ENCODE measurements at places on chromosomes 13 and 19.

DNA sequence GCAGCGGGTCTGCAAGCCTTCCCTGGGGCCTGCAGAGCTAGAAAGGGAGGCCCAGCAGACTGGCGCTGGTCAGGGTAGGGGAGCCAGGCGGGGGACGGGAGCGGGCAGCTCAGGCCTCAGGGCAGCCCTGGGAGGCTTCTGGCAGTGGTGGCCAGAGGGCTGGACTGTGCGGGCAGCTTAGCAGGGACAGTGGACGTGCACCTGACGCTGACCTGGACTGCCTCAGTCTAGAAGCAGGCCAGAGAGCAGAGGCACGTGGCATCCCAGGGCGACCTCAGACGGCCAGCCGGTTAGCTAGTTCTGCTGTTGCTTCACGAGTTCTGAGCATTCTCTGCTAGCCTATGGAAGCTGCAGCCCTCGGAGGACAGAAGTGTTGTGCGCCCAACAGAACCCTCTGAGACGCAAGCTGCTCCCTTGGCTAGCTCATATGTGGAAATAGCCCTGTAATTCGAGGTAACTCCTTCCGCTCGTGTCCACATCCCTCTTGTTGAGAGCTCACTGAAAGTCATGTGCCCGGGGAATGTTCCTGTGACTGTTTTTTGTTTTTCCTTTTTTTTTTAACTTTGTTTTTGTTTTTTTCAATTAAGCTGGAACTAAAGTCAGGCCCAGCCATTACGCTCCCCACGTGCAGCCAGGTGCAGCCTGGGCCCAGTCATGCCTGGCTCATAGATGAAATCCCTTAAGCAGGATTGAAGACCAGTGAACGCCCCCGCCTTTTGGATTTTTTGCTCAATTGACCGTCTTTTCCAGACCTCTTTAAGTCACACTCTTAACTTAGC is 1.9 kb upstream of the FAM174C start:
- DNase-seq: no peak

GRCh38 chr13:21080593-21080891 is 19.2 kb upstream of the LATS2 start:
- DNase-seq: no peak

GRCh38 chr19:1468274-1468820 is 10.7 kb downstream of the C19orf25 start:
- DNase-seq: no peak

DNA sequence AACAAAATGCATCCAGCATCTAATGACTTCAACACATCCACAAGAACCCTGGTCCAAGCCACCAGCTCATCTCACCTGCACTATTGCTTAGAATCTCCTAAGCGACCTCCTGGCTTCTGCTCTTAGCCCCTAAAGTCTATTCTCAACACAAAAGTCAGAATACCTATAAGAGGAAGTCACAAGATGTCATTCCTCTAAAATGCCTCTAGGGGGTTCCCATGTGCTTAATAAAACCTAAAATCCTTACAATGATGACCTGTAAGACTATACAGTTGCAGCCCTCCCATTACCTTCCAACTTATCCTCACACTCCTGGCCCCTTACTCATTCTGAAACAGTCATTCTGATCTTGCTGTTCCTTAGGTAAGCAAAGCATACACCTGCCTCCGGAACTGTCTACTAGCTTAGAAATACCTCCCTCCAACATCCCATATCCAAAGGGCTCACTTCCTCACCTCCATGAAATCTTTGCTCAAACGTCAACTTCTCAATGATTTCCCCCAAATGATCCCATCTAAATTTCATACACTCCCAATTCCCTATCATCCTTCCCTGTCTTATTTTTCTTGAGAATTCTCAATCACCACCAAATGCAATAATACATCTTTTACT is 10.0 kb downstream of the ATP7B start:
- DNase-seq: no peak

GRCh38 chr13:36329361-36329760 is 16.8 kb downstream of the SPART start:
- DNase-seq: no peak

DNA sequence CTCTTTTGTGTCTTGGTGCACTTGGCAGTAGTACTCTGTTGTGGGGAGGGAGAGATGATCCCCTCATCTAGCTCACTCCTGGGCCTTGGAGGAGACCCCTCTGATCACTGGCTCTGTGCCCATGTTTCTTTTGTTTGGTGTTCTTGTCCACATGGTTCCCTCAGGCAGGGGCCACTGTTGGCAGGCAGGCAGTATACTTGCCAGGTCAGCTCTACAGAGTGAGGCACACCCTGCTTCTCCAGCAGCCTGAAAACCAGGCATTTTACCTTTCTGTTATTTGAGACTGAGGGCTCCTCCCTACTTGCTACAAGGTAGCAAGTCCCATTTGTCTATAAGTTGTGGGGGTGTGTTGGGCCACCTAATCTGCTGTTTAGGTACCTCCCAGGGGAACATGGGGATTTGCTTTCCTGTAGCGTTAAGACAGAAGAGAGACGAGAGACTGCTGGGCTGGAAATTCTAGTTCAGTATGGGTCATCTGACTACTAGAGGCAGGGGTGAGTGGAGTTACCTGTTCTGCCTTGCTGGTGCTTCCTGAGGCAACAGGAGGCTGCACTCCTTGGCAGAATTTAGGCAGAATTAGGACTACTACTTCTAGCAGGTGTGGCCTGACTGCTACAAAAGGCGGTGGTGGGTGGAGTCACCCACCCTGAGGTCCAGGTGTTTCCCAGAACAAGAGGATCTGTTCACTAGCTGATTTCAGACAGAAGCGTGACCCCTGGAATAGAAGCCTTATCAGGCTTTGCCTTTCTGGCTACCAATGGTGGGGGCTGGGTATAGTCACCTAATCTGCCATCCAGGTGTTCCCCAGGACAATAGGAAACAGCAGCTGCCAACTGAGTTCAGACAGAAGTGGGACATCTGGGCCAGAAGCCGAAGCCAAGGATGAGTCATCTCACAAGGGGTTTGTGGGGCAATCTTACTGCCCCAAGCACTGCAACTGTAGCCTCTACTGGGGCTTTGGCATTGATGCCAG is 843.0 kb upstream of the ATXN8OS start:
- DNase-seq: no peak

- peak; percentile 82 for DNase-seq
Measured at GRCh38 chr19:14048443-14049153, 13.3 kb downstream of the PALM3 start.

DNA sequence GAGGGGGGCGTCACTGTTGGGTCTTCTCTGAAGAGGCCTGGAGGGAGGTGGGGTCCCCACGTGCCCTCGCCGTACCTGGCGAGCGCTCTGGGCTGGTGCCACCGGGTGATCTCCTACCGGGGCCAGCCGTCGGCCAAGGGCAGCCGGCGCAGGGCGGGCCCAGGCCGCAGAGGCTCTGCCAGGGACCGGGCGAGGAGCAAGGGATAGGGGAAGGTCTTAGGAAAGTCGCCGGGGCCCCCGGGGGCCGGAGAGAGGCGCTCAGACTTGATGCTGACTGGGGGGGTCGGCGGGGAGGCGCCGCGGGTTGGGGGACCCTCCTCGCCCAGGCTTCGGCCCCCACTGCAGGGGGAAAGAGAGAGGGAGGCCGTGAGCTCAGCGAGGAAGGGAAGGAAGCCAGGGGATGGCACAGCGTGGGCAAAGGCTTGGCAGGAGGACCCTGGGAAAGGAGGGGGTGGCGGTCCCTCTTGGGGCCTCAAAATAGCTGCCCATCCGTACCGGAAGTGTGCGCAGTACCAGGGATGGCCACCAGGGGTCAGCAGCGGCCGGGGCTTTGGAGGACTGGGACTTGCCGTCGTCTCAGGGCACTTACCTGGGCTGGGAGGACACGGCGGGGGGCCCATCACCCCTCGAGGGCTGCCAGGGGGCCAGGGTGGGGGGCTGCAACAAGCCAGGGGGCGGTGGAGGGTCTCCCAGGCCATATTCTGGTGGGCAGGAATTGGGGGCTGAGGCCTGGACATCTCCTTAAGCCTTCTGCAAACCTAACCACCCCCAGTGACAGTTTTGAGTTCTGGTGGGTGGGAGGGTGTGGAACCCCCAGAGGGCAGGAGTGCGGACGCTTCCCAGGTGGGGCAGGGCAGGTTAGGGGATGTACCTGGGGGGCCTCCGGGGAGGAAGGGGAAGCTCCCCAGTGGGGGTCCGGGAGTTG is 7.7 kb upstream of the TMEM161A start:
- DNase-seq: peak; percentile 89

GRCh38 chr19:11261971-11262839 is at the start of gene DOCK6:
Gene DOCK6, minus strand, starts transcription at chr19:11262524. Its CDS starts 84 bp downstream, at chr19:11262440.
- DNase-seq: no peak

GRCh38 chr19:40232949-40233810 is 6.7 kb upstream of the CCNP start:
- DNase-seq: no peak

DNA sequence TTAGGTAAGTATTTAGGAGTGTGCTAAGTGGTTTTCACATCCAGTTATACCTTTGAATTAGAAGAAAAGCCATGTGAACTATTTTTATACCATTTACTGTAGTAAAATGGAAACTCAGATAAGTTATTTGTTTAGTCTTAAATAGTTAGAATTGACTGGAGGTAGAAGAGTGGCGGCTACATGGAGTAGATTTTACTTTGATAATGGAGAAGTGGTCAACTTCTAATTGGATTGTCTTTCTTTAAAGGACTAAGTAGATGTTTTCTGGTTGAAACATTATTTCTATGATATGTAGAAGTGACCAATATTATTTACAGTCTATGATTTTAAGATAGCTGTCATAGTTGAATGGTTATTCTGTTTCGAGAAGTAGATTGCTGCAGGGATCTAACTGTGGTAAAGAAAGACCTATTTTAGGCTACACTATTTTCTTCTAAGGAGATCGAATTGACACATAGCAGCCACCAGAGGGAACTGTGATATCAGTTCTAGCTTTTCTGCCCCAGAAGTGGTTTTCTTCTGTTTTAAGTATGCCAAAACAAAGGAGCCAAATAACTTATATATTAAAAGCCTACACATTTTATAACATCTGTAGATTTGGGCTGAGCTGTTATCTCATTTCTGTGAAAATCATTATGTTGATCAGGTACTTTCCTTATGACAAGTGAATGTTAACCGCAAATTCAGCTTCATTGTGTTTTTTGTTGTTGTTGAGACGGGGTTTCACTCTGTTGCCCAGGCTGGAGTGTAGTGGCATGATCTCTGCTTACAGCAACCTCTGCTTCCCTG is 26.1 kb downstream of the ZMYM2 start:
- no peak for DNase-seq

- no peak for DNase-seq
Measured at GRCh38 chr19:41671486-41671885, 16.6 kb downstream of the CEACAM7 start.

GRCh38 chr13:112803422-112803821 is 113.6 kb downstream of the ATP11A start:
- no peak for DNase-seq

- DNase-seq: no peak
Measured at GRCh38 chr13:35472323-35472881, 4.1 kb downstream of the MAB21L1 start.

GRCh38 chr13:110103026-110103425 is 203.9 kb downstream of the COL4A1 start:
- no peak for DNase-seq

DNA sequence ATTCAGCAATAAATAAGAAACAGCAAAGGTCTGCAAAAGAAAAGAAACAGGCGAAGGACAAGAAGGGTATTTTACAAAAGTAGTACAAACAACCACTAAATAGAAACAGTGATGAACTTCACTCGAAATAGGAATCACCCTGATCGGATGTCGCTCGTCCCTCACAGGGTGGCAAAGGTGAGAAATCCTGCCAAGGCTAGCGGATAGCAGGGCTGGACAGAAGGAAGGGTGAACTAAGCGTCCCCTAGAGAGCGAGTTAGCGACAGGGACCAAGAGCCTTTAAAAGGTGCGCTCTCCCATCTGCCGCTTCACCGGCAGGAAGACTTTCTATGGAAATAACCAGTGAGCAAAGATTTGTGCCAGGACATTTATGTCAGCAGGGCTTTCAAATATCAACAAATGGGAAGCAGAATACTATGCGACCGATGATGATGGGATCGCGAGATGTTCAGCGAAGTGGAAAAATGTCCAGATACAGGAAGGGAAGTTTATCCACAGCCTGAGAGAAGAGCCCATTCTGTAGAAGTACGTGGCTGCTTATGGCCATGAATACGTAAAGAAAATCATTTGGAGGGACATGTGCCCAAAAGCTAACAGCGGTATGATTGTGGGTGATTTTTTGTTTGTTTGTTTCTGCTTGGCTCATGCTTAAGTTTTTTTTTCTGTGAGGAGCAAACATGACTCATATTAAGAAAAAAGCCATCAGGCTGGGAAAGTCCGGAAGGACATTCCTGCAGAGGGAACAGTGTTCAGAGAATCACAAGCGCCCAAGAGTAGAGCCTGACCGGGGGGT is 18.9 kb downstream of the ELAVL1 start:
- no peak for DNase-seq

DNA sequence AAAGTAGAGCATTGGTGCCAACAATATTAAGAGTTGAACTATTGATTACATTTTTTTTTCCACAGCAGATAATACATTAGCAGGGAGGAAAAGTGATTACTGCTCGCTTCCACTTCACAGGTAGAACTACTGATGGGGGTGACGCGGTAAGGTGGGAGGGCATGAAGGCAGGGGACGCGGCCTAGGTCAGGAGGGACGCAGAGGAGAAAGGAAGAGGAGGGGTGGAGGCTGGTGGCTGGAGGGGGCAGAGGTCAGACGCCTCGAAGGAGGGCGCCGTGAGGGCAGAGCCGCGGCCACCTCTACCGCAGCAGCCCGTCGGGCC is 287 bp upstream of the B3GLCT start:
- no peak for DNase-seq

- no peak for DNase-seq
Measured at GRCh38 chr13:110343241-110343865, 36.3 kb downstream of the COL4A2 start.

DNA sequence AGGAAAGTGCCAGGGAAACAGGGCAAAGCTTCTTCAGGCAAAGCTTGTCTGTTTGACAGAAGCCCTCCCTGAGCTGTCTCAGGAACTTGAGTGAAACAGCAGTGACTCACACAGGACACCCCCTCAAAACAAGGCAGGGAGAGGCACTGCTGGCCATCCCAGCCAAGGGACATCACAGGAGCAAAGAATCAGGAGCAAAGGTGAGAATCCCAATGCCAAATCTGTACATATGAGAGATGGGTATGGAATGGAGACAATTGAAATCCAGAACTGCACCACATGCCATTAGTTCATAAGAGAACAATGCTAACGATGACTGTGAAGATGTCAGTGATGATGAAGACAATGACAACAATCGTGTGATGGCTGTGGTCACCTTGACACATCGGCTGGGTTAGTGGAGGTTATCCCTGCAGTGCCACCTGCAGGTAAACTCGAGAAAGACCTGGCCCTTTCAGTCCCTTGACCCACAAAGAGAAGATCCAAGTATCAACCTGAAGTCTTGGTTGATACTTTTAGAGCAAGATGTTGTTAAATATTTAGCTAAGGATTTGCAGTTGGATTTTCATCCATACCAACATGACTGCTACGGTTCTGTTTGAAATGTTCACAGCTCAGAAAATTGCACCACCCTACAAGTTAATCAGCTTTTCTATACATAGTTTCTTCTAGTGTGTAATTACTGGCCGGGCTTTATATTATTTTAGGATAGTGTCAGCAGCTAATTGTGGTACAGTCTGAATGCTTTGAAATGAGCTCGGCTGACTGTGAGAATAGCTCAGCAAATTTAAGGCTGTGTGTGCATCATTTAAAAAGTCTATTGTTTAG is 42.0 kb upstream of the IPO5 start:
- no peak for DNase-seq
